ENCODE measurements at places on chromosomes 7 and 10.

DNA sequence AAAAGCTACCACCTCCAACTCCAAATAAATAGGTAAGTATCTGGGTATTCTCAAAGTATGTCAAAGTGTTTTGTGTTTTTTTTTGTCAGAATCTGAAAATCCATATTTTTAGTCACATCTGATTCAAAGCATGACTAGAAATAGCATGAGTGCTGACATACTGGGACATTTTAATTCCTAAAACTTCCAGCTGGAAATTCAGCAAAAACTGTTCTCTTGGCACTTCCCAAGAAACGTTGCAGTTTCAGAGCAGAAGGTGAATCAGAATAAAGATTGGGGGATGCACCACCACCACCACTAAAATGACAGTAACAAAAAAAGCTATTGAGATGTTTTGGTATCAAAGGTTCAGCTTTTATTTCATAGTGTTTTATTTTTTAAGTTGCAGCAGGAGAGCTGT, 724.6 kb upstream of the CELF2 start:
- no peak for DNase-seq

DNA sequence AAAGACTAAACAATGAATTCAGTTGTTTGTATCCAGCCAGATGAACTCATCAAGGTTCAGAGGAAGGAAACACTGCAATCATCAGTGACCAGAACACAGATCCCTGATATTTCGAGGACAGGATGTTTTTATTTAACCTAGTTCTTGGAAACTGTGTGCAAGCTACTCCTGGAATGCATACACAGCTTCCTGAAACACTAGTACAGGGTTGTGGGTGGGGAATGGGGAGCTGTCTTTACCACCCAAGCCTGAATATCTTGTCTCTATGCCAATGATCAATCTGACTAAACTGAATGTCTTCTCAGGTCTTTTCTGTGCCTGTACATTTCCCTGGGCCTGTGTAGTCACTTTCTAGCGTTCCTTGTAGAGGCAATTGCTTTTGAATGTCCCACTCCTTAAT, 374.6 kb downstream of the CALN1 start:
- no peak for DNase-seq

GRCh38 chr7:141710301-141710700, 2.1 kb downstream of the WEE2 start:
- no peak for DNase-seq

GRCh38 chr7:155181768-155182167, 111.6 kb downstream of the HTR5A start:
- DNase-seq: no peak
